Bone marrow (tissue), 2 donors: ENCODE measurements at places on chromosomes 7 and 10.
A peak's percentile ranks its signal among the peaks of the same experiment; 100 is the strongest.

DNA sequence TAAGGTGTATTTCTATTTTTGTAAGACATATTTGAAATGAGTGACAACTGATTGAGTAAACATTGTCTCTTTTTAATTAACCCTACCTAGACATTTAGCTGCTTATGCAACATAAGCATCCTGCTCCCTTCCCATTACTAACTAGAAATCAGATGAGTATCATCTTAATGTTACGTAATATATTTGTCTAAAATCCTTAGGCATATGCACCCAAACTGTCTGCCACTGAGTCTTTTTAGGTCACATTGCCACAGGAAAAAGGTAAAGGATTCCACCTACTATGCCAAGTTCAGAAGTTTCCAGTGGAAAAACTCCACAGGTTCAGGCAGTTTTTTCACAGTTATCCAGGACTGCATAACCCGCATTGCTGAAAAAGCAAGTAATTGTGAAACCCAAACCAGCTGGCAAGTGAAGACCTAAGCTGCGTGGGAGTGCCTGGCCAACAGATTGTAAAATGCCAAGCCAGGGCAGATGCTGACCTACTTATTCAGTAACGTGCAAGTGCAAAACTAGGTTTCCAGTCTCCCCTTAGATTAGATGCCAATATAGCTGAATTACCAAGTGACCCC, 983.7 kb downstream of the GATA3 start:
- no peak for DNase-seq

DNA sequence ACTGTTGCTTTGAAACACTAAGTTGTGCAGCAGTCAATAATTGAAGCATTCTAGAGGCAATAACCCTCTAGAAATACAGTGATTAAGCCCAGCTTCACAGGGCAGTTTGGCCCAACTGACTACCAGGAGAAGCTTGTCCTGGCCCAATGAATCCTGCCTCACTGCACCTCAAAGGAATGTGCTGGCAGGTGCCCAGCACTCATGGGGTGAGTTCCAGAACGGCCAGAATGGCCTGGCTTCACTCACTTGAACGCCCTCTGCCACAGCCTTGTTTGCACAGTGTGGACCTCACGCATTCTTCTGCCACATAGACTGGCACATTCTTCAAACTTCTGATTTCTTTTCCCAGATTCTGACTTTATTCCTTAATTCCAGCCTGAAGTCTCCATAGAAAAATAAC, 6.6 kb upstream of the ITIH2 start:
- DNase-seq, result no peak

DNA sequence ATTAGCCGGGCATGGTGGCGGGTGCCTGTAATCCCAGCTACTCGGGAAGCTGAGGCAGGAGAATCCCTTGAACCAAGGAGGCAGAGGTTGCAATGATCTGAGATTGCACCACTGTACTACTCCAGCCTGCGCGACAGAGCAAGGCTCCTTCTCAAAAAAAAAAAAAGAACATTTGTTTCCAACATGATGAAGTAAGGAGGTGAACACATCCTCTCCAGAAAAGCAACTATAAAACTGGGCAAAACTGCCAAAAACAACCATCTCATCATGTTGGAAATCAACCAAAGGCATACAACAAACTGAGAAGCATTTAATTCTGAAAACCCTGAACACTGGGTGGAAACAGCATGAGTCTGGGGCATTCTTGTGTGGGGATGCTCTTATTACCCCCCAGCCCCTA, 14.3 kb downstream of the PRTFDC1 start:
- no peak for DNase-seq

- DNase-seq, result no peak
Observed at GRCh38 chr10:118163217-118163616, 116.5 kb upstream of the RAB11FIP2 start.

DNA sequence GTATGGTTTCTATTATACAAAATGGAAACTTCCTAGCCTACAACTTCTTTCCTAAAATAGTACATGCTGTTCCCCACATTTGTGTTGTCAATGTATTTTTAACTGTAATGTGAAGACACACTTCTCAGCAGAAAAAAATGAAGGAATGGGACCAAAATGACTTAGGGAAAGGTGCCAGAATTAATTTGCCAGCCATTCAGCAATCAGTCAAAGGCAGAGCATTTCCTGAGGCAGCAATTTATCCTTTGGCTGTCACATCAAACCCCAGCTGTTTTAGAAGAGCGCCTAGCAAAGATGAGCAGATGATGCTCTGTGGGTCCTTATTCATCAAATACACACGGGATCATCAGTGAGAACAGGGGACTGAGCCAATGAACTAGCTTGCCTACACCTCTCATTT, 592.5 kb downstream of the KCNMA1 start:
- no peak for DNase-seq

- DNase-seq, result peak; percentile 58
Observed at GRCh38 chr7:149310113-149310836, 48.3 kb downstream of the ZNF783 start.

DNA sequence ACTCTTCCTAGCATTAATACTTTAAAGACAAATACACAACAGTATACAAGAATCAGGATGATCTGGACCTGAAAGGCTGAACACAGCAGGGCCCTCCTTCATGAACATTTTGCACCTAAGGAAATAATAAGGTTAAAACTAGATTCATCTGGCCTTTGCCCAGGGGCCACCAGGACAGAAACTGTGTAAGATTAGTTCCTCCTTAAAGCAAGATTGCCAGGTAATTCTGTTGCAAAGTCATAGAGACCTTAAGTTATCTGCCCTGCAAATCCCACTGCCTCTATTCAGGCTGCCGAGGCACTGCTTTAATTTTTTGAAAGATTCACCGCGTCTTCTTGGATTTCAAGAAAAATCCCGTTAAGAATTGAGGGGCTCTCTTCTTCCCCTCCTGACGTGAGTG, 1.6 kb upstream of the KIAA1217 start:
- DNase-seq, result no peak

DNA sequence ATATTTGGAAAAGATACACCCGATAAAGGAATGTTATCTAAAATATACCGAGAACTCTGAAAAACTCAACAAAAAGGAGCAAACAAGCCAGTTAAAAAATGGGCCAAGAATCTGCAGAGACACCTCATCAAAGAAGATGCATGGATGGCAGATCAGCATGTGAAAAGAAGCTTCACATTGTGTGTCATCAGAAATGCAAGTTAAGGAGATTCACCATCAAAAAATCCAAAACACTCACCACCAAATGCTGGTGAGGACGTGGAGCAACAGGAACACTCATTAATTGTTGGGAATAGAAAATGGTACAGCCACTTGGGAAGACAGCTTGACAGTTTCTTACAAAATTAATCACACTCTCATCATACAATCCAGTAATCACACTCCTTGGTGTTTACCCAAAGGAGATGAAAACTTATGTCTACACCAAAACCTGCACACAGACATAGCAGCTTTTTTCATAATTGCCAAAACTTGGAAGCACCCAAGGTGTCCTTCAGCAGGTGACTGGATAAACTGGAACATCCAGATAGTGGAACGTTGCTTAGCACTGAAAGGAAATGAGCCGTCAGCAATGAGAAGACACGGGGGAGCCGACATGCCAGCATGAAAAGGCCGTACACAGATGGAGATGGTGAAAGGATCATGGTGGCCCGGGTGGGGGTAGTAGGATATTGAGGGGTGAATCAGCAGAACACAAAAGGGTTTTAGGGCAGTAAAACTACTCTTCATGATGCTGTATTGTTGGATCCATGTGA, 27.9 kb upstream of the PWWP2B start:
- DNase-seq, result no peak
